ENCODE measurements at places on chromosomes 5 and 9.

GRCh38 chr9:1071730-1072129 is 21.6 kb downstream of the DMRT2 start:
- no peak for DNase-seq

- no peak for DNase-seq
These were observed 1.0 kb downstream of the CEMIP2 start for GRCh38 chr9:71767163-71767775.

DNA sequence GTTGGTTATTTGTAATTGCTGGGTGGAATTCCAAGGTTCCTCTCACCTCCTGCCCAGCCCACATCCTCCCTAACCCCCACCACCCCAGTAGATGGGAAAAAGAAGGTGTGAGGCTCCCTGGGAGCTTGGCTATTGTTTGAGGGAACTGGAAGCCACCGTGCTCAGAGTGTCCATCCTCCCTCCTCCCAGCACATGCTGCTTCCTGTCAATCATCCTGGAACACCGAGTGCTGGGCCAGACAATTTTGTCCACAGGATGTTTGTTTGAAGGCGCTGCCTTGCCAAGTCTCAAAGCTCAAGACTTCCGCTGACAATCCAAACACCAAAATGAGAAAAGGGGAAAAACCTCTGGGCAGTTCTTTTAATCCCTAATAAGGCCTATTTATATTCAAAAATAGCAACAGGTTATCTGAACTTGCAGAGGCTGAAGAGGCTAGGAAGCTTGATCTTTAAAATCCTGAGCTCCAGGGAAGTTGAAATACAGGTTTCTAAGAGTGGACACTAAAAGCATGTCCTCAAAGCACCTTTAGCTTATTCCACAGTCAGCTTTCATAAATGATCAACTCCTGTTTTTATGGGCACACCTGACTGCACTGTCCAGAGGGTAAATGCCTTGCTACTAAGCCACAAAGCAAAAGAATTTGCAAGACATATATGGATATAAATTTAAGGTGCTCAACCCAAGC is 286.7 kb downstream of the NFIB start:
- DNase-seq: peak; percentile 3

GRCh38 chr5:15013654-15014463 is 142.3 kb upstream of the ANKH start:
- DNase-seq: peak; percentile 75

GRCh38 chr5:149405550-149406202 is 26.6 kb upstream of the IL17B start:
- DNase-seq: no peak

GRCh38 chr5:75681125-75681830 is 36.0 kb downstream of the POC5 start:
- peak; percentile 32 for DNase-seq

- DNase-seq: no peak
These were observed 158.3 kb downstream of the SNCAIP start for GRCh38 chr5:122470365-122470764.

GRCh38 chr9:130467316-130467715 is 22.6 kb downstream of the ASS1 start:
- DNase-seq: no peak

DNA sequence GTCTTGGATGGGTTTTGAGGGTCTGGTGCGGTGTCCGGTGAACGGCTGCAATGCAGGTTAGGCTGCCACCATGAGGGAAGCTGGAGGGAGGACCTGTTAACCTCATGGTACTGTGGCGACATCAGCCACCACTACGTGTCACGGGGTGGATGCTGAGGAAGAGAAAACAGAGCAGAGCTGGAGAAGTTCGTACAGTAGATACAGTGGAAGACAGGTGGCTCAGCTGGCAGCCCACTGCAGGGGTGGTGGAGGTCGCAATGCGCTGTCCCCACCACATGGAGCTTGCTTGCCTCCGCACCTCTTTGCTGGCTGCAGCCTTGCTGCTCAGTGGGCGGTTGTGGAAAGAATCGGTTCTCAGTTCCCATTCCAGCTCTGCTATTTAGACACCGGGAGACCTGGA is 2.8 kb downstream of the DCANP1 start:
- DNase-seq: no peak

DNA sequence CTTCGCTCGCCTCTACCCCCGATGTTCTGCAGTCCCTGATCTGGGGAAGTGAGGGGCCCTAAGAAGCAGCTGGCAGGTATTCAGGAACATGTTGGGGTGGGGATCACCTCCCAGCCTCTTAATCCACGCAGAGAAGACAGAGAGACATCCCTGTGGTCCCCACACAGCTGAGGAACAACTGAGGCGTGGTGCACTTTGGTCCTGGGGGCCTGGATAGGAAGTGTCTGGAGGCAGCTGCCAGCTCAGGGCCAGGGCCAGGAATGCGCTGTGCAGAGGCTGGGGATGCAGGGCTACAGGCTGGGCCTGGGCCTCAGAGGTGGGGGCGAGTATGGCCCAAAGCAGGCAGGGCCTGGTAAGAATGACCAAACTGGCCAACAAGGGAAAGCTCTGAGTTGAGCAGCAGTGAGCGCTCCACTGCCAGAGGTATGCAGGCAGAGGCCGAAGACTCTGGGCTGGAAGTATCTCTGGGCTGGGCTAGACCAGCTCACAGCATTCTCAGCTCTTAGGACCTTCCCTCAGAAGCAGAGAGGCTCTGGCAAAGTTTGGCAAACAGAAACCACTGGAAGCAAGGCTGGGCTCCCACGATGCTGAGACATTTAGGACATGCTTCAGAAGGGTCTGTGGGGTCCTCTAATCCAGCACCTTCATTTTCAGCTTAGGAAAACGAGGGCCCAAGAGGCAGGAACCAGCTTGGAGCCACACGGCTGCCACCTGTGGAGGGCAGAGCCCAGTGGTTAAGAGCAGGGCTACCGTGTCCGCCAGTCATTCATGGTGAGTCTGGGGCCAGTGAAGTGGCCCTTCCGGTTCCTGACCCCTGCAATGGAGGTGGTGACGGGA is 174.4 kb downstream of the GAPVD1 start:
- no peak for DNase-seq

DNA sequence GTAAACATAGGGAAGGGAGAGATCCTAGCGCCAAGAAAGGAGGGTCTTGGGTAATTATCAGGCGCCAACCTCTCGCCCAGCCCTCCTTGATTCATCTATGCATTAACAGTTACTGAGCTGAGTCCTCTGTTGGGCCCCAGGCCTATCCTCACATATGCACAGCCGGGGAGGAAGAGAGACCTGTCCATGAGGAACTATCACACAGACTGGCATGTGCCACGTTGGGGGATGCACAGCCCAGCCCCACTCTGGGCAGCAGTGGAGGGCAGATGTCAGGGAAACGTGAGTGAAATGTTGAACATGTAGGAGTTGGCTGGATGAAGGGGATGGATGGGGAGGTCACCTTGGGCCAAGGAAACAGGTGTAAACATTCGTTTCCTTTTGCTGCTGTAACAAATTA is 18.8 kb upstream of the ENHO start:
- no peak for DNase-seq

DNA sequence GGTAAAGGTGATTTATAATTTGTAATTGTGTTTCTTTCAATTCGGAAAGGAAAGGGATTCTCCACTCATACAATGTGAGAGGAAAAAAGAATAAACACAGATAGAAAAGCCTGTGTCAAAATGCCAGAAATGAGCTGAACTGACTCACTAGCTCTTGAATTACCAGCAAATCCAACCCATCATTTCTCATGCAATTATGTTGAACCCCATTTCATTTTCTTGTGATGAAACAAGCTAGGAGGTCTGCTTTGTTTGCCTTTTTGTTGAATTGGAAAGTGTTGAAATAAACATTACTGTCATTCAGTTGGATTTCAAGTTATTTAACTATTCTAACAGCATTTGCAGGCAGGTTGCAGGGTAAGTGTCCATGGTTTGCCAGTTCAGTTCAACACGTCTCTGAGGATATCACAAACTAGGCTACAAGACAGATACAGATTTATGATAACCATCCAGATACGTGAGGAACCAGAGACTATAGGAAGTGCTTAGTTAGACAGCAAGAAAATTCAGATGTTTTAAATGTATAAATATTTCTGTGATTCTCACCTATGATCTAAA is 547.2 kb downstream of the MAT2B start:
- DNase-seq: no peak

DNA sequence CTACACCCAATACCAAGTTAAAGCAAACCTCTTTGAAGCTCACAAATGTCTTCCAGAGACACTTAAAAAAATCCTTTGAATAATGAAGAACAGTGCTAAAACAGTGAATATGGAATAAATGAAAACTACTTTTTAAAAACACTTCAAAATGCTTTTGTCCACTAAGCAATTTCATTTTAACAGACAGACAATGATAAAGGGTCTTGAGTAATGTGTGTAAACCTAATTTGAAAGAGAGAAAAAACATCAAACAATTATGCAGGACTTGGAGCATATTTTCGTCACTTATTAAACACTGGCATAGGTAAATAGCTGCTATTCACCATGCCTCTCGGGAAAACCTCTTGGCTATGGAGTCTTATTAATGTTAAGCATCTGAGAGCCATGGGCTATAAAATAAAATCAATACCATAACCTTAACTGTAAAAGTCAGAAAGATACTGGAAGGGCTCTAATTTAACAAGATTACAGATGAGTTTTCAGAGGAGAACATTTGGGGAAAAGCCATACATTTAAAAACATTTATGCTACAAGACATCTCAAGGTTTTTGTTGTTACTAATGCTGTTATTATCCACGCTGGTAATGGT is 177.8 kb downstream of the NFIB start:
- DNase-seq: no peak

- no peak for DNase-seq
These were observed 963.0 kb upstream of the DMAC1 start for GRCh38 chr9:8762479-8763085.

DNA sequence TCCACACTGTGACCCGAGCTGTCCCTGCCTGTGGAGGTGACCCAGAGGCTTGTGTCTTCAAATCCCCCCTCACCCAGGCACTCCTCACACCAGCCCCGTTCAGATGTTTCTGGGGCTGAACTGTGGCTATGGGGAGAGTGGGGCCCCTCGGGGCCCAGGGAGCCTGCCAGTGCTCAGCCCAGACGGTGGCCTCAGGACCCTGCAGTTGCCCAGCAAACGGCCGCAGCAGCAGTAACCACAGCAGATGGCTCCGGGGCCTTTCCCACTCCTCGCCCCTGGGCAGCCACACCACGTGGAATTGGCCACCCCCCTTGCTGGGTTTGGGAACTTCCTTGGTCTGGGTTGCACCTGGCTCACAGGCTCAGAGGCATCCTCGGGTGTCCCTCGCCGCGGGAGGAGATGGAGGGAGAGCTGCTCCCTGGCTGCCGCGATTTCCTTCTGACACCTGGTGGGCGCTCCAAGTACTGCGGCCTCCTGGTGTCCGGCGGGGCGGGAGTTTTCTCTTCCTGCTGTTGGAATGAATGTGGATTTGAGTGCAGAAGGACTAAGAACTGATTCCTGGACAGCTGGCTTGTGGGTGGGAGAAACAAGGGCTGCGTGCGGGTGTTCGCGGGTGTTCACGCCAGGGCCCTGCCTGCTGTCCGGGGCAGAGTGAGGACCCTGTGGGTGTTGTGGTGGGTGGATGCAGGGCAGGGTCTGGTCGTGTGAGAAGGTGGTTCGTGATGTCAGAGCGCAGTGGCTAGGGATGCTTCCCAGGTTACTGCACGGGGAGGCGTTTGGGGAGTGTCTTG is 97.5 kb downstream of the COL5A1 start:
- peak; percentile 61 for DNase-seq

DNA sequence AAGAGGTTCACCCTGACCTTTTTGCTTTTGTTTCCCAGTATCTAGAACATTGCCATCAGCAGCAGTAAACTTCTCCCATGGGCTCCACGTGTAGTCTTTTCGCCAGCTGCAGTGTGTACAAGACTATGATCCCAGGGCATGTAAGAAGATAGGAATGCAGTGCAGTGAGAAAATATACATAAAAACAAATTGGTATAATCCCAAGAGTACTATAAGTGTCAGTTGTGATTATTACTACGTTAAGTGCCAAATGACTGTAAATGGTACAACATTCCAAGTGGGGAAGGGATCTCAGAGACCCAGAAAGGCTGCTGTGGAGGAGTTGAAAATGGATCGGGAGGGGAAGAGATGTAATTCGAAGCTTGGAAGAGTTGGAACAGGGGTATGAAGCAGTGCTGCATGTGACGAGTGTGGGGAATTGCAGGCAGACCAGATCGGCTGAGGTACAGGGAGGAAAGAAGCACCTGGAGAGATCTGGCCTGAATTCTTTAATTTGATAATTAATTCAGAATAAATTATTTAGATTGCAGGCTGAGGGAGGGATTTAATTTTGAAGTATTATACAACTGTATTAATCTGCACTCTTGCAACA is 95.1 kb downstream of the FBXL7 start:
- no peak for DNase-seq

GRCh38 chr5:126723643-126724042 is 53.3 kb upstream of the LMNB1 start:
- DNase-seq: no peak

DNA sequence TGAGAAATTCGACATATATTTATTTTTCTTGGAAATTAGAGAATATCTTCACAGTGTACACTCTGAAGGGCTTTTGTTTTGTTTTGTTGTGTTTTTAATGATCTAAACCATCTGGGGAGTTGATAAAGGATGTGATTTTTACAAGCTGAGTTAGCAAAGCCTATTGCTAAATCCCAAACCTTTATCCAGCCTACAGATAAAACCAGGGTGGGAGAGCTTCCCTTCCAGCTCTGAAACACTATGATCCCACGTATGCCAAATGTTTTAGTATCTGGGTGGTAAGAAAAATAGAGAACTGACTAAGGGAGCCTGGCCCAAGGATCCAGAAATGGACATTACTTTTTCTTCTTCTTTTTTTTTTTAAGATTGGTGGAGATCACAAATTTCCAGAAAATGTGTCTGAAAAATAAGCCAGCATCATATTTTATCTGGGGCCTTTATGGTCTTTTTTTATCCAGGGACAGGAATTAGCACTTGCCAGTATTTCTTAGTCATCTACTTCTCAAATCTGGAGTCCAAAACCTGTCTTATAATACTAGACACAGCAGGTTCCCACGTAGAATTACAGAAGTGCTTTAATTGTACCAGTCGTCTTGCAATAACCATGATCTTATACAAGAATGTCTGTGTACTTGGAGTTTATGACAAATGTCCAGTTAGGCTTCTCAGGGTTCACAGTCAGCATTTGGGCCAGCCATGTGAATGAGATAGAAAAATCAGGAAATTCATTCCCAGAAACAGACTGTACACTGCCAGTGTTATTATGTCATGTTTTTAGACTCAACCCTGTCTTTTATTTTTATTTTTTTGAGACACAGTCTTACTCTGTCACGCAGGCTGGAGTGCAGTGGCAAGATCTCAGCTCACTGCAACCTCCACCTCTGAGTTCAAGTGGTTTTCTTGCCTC is 290.8 kb upstream of the MPDZ start:
- no peak for DNase-seq

DNA sequence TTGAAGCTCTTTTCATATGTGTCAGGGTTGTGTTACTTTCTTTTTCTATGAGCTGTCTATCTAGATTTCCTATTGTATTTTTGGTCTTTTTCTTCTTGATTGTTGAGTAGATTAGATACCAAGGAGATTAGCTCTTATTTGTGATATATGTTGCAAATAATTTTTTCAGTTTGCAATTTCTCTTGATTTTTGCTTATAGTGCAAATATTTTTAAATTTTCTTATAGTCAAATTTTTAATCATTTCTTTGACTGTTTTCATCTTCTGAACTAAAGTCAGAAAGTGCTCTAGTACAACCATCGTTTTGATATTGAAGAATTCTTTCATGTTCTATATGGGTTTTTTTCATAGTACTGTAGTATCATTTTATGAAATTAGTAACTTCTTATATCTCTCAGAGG is 193.7 kb downstream of the OSTF1 start:
- no peak for DNase-seq
